ENCODE measurements at places on chromosomes 1 and 21. TPM values are rescaled to one million over a fixed set of nuclear protein-coding genes. Genes with fewer than 3 reads are reported as not detected.

DNA sequence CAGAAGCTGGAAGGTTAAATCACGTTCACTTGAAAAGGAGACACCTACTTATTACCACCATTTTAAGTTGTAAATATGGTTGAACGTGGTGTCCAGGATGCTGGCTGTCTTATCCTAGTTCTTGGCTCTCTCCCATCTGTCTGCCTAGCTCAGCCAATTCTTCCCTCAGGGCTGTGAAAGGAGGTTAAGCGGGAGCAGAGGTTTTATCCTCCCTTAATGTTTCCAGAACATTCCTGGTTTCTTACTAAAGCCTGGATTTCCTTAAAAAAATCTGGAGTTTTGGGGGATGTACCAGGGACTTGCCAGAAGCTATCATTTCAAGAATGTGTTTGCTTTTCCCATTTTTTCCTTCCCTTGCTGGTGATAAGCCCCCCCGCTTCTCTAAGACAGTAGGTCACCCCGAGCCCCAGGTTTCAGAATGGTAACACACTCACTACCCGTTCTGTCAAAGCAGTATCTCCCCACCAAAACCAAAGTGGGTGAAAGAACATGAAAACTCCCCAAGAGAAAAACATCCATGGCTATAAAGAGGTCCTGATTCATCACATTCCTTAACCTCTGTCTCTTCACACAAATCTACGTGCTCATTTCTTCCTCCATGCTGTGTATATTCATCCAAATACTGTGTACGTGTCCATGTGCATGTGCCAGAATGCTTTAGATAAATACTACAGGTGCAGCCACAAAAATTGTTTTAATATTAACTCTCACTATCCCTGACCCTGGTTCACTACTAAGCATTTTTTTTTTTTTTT, 114.7 kb downstream of the MAP3K21 start:
- H3K4me3 ChIP-seq: no peak overlapping the region
- DNase-seq: no peak
- no peaks in the 10 kb centered on the region for H3K4me1 ChIP-seq
- peaks cover 12% of the 10 kb centered on the region for H3K27me3 ChIP-seq
- H3K36me3 ChIP-seq: no peaks in the 10 kb centered on the region

GRCh38 chr1:150961756-150962155, 12.9 kb downstream of the CERS2 start:
- H3K4me1 ChIP-seq: no peaks in the 10 kb centered on the region
- H3K4me3 ChIP-seq: no peak overlapping the region
- no peak for DNase-seq
- peaks cover 62% of the 10 kb centered on the region for H3K36me3 ChIP-seq
- no peak overlapping the region for H3K27ac ChIP-seq
- no peaks in the 10 kb centered on the region for H3K27me3 ChIP-seq

DNA sequence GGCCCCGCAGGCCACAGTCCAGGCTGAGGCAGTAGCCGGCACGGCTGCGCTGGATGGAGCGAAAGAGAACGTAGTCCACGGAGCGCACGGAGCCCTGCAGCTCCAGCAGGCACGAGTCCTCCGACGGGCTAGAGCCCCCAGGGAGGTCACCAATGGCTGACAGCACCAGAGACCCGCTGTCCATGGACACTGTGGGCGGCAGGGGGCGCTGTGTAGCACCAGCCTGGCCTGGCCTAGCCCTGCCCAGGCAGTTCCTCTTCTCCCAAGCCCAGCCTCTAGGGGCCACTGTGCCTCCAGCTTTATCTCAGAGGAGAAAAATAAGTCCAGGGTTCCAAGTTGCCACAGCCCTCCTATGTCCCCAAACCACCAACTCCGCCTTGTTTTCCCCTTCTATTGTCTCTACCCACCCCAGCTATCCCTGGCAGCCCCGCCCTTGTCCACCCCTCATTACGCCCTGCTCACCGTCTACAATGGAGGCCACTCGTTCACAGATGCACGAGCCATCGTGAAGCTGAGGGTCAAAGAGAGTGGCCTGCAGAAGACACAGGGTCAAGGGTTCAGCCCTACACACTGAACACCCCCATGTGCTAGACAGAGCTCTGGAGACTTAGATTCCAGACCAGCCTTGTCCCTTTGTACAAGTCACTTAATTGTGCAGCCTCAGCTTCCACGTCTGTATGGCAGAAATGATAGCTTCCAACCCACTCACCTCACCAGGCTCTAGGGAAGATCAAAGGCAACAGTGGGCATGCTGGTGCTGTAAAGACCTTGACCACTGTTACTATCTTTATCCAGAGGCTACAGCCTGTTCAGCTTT, 4.4 kb downstream of the ENTREP3 start:
- H3K4me1 ChIP-seq: peaks cover 21% of the 10 kb centered on the region
- DNase-seq: peak; percentile 95
- no peak overlapping the region for H3K4me3 ChIP-seq

DNA sequence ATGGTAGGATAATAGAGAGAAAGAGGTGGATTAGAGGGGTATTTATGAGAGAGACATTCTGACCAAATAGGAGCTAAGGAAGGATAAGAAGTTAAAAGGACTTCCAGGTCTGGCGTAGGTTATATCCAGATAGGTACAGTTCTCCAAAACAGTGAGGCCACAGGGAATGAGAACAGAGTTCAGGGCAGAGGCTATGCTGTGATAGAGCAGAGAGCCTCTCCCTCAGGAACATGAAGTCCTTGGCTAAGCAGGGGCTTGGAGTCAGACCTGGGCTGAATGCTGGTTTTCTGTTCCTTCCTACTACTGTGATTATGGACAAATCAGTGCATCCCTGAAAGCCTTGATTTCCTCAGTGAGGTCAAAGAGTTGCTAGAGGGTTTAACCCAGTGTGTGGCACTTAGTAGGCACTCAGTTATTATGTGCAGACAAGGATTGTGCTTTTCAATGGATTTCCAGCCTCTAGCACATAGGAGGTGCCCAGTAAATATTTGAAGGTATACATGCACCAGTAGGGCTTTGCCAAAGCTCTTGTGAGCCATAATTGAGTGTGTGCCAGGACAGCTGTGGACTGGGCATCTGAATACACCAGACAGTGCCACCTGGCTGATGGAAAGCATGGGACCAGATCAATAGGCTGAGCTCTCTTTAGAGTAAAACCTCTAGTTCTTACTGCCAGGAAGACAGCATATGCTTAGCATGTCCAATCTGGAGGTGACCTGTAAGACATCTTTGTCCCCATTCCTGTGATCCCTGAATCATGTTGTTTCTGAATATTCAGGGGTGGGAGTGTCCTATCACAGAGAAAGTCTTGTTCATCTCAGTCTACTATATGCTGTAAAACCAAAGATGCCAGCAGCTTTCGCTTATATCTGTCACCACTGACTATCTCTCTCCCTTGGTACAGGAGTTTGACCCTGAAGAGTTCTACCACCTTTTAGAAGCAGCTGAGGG, 111.1 kb downstream of the PIK3R3 start:
- DNase-seq: no peak
- no peaks in the 10 kb centered on the region for H3K36me3 ChIP-seq
- H3K27me3 ChIP-seq: no peaks in the 10 kb centered on the region
- no peaks in the 10 kb centered on the region for H3K4me1 ChIP-seq

- DNase-seq: no peak
- no peaks in the 10 kb centered on the region for H3K27me3 ChIP-seq
- H3K4me1 ChIP-seq: no peaks in the 10 kb centered on the region
- H3K4me3 ChIP-seq: no peak overlapping the region
- H3K27ac ChIP-seq: no peak overlapping the region
Observed at GRCh38 chr1:168531615-168532345, 12.0 kb downstream of the XCL2 start.

DNA sequence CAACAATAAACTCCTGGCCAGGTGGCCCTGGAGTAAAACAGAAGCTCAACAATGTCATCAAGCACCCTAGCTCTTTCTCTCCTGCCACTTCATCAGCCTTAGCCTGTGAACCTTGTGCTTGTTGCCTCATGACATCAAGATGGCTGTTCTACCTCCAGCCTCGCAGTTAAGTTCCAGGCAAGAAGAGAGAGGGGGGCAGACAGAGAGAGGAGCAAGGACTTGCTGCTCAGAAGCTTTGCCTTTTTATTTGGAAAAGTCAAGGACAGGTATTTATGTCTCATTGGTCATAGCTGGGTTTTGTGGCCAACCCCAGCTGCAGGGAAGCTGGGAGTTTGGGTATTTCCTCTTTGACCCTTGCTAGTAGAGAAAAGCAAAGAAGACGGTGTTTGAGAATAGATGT, 60.3 kb upstream of the GADD45A start:
- no peak overlapping the region for H3K27ac ChIP-seq
- DNase-seq: no peak
- H3K4me1 ChIP-seq: peaks cover 5% of the 10 kb centered on the region
- no peak overlapping the region for H3K4me3 ChIP-seq
- no peaks in the 10 kb centered on the region for H3K36me3 ChIP-seq

DNA sequence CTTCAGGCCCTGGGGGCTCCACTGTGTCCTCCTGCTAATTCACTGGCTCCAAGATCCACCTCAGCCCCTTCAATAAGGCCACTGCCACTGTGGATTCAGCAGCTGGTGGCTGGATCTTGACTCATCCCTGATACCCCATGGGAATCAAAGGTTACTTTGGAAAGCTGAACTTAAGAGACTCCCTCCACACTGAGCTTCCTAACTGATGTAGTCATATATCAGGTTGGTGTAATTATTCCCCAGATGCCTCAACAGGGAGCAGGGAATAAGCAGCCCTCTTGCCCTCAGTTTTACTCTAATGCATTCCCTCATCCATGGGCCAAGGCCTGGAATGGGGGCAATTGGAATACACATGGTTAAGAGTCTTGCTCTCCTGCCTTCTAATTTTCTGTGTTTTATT, 164.6 kb downstream of the FASLG start:
- DNase-seq: no peak
- no peaks in the 10 kb centered on the region for H3K27me3 ChIP-seq
- no peaks in the 10 kb centered on the region for H3K4me1 ChIP-seq
- no peak overlapping the region for H3K27ac ChIP-seq
- H3K36me3 ChIP-seq: no peaks in the 10 kb centered on the region

GRCh38 chr1:172148213-172148612, 272.3 kb upstream of the C1orf105 start:
- H3K4me3 ChIP-seq: no peak overlapping the region
- H3K4me1 ChIP-seq: no peaks in the 10 kb centered on the region
- H3K27ac ChIP-seq: peak overlapping the region; percentile 18
- H3K27me3 ChIP-seq: no peaks in the 10 kb centered on the region

DNA sequence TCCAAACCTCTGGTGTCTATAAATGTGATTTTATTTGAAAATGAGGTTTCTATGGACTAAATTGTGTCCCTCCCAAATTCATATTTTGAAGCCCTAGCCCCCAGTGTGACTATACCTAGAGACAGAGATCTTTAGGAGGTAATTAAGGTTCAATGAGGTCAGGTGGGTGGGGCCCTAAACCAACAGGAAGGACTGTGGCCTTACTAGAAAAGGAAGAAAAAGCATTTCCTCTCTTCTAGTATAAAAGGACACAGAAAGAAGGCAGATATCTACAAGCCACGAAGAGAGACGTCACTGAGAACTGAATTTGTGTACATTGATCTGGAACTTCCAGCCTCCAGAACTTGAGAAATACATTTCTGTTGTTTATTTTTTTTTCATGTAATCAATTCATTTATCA, 123.1 kb upstream of the RUNX1 start:
- H3K4me1 ChIP-seq: no peaks in the 10 kb centered on the region
- H3K4me3 ChIP-seq: no peak overlapping the region
- H3K27ac ChIP-seq: no peak overlapping the region
- H3K27me3 ChIP-seq: no peaks in the 10 kb centered on the region
- H3K36me3 ChIP-seq: no peaks in the 10 kb centered on the region

DNA sequence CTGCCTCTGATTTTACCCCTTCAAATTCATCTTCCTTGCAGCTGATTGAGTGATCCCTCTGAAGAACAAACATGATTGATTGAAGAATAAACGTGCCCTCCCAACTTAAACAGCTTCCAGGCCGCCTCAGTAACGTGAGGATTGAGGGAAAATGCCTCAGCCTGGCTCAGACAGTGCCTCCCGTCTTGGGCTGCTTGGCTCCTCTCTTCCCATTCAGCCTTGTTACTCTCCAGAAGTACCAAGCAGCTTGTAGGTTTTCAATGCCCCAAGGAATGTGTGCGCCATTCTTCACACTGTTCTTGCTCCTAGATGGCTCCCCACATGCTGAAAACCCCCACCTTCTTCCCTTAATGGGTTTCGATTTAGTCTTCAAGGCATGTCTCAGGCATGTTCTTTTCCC, 51.8 kb downstream of the ST6GALNAC5 start:
- no peaks in the 10 kb centered on the region for H3K27me3 ChIP-seq
- no peak for DNase-seq
- no peaks in the 10 kb centered on the region for H3K4me1 ChIP-seq
- no peak overlapping the region for H3K27ac ChIP-seq
- no peaks in the 10 kb centered on the region for H3K36me3 ChIP-seq

- H3K27me3 ChIP-seq: peaks cover 4% of the 10 kb centered on the region
- no peak overlapping the region for H3K27ac ChIP-seq
- no peak overlapping the region for H3K4me3 ChIP-seq
Observed at GRCh38 chr1:18384059-18384458, 96.7 kb upstream of the KLHDC7A start.

GRCh38 chr1:10848109-10848684, 51.8 kb upstream of the CASZ1 start:
- H3K4me1 ChIP-seq: no peaks in the 10 kb centered on the region
- H3K4me3 ChIP-seq: no peak overlapping the region
- no peak overlapping the region for H3K27ac ChIP-seq
- no peaks in the 10 kb centered on the region for H3K36me3 ChIP-seq
- no peak for DNase-seq
- H3K27me3 ChIP-seq: no peaks in the 10 kb centered on the region

GRCh38 chr1:235588916-235589515, 60.6 kb downstream of the GNG4 start:
- no peaks in the 10 kb centered on the region for H3K4me1 ChIP-seq
- H3K4me3 ChIP-seq: no peak overlapping the region
- DNase-seq: no peak
- no peaks in the 10 kb centered on the region for H3K36me3 ChIP-seq

- H3K4me3 ChIP-seq: no peak overlapping the region
- H3K27me3 ChIP-seq: no peaks in the 10 kb centered on the region
- DNase-seq: no peak
- no peak overlapping the region for H3K27ac ChIP-seq
- no peaks in the 10 kb centered on the region for H3K4me1 ChIP-seq
Observed at GRCh38 chr1:244138399-244138798, 87.3 kb downstream of the ZBTB18 start.

The CA6 gene
- total RNA-seq: not detected

The BLZF1 gene
- 24.2 TPM for total RNA-seq

The TMEM82 gene
- 13.2 TPM for total RNA-seq
